Left colon (tissue), 2 donors: ENCODE measurements at places on chromosomes 2 and 18.

- DNase-seq, result no peak
These were observed 130.1 kb upstream of the KCNJ3 start for GRCh38 chr2:154568413-154568812.

GRCh38 chr18:11981543-11982366 lies 448 bp downstream of the IMPA2 start:
- DNase-seq, result no peak

DNA sequence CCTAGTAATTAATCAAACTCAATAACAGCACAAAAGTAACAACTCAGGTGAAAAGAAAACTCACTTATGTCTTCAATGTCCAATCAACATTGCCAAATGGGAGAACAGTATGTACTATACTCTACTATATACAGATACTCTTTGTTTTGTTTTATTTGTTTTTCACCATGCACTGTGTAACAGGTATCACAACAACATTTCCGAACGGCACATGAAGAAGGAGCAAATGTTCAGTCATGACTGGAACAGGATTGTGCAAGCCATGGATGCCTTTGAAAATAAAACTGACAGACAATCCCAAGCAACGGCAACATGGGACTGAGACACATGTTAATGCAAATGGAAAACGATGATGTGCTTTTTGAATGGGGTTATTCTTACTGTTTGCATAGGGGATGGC lies 334.9 kb upstream of the THUMPD2 start:
- DNase-seq, result no peak

DNA sequence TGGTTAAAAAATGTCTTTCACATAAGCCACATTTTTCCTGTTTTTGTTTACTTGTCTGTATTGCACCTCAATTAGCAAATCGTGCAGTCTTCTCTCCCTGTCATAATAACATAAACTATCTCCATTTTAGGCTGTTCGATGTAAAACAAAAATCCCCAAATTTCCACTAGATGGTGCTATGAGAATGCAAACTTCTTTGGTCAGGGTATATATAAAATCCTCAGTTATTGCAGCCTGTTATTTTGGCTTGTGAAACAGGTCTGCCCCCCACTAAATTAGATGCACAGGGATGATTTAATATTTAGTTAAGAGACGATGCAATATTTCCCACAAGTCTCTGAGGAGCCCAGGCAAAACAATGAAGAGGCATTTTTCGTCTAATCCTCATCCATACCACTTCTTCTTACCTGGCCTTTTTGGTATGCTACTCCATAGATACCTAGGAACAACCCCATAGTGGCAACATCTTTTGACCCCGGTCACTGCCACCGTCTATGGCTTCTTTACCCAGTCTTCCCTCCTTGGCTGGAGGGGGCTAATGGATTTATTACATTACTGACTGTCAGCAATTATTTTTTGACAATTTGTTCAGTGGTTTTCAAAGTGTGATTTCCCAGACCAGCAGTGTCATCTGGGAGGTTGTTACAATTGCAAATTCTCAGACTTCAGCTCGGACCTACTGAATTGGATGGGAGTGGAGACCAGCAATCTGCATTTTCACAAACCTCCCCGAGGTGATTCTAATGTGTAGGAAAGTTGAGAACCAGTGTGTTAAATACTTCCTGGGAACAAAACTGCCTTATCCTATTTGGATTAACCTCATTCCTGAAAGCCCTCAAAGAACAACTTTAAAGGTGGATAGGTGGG lies 117.4 kb upstream of the CWC22 start:
- DNase-seq, result no peak

DNA sequence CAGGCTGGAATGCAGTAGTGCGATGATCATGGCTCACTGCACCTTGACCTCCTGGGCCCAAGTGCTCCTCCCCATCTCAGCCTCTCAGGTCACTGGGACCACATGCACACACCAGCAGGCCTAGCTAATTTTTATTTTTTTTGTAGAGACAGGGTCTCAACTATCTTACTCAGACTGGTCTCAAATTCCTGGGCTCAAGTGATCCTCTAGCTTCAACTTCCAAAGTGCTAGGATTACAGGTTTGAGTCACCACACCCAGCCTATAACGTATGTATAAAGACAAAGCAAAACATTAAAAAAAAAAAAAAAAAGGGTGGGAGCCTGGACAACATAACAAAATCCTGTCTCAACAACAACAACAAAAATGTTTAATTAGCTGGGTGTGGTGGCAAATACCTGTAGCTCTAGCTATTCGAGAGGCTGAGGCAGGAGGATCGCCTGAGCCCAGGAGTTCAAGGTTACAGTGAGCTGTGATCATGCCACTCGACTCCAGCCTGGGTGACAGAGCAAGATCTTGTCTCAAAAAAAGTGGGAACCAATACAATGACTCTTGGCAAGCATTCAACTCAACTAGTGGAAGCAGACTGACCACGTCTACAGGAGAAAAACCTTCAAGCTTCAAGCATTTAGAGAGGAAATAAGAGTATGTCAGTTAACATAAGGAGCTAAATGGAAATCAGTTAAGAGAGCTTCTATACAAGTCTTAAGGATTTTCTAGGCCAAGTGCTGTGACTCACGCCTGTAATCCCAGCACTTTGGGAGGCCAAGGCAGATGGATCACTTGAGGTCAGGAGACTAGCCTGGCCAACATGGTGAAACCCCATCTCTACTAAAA lies 2.6 kb downstream of the GTF3C2 start:
- DNase-seq, result no peak

DNA sequence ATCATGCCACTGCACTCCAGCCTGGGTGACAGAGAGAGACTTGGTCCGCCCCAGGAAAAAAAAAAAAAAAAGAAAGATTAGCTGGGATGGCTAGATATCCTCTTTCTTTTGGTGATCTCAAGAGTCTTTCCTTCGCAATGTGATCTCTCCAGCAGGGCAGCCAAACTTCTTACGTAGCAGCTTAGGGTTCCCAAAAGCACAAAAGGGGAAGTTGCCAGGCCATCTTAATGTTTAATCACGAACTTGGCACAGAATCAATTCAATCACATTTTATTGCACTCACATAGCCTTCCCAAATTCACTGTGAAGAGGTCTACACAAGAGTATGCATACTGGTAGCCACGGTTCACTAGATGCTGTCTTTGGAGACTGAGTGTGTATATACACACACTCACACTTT lies 53.1 kb downstream of the VIL1 start:
- DNase-seq, result no peak

DNA sequence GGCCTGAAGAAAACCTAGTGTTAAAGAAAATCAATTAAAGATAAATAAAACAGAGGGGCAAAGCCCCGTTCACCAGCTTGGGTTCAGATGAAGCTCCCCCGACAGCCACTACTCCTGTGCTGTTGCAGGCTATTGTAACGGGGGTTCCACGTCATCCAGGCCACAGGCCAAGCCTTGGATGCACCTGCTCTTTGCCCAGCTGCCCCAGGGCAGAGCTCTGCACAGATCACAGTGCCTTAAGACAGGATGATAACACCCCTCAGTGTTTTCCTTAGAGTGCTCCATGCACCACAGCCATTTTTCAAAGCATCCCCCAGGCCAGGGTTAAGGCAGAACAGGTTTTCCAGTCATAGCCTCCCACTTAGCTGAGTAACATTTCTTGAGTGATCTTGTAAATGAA lies 32.0 kb downstream of the FASTKD2 start:
- no peak for DNase-seq

DNA sequence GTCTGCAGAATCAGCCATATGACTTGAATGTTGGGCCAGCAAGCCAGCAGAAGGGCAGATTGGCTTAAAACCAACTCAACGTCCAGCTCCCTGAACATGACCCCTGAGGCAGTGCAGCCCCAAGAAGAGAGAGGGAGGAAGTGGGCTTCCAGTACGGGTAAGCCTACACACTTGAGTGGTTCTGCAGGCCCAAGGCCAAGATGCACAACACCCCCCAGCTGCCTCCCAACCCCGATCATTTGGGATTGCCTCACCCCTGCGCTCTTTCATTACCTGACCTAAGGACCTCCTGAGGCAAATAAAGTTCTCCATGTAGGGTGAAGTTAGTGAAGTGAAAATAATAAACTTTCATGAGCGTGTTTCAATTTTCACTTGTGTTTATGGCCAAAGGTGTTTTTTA lies 536.0 kb downstream of the TNS1 start:
- DNase-seq, result no peak

DNA sequence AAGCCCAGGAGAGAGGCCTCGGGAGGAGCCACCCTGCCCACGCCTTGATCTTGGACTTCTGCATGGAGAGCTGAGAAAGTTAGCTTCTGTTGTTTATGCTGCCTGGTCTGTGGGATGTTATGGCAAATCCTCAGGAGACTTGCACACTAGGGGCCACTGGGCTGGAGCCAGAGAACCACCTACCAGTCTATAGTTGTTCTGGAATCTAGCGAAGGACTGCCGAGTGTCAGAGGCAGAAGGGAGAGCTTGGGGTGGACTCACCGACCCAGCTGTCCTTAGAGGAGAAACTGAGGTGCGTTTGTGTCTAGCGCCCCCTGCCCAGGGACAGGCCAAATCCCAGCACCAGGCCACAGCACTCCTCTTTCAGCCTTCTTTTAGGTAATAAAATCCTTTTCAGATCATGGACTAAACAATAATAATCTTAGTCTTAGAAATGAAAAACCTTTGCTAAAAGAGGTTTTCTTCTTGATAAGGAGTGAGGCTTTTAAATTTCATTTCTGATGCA lies 398.7 kb upstream of the SALL3 start:
- no peak for DNase-seq

DNA sequence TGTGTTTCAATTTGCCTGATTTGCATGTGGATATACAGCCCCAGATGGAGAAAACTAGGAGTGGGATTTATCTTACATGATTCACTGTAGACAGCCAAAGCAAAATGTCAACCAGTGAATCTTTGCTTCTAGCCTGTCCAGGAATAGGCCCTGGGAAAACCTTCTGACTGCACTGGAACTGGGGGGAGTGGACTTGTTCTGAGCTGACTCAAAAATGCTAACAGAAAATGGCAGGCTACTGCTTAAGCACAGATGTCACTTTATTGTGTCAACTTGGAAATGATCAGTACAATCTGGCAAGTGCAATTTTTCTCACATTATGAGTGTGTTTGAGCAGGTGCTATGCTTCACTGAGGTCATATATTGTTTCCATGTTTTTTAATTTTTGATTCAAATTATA lies 593.7 kb downstream of the NRXN1 start:
- DNase-seq, result no peak

- DNase-seq, result peak; percentile 31
These were observed 151.7 kb upstream of the ITGA4 start for GRCh38 chr2:181305301-181306123.

DNA sequence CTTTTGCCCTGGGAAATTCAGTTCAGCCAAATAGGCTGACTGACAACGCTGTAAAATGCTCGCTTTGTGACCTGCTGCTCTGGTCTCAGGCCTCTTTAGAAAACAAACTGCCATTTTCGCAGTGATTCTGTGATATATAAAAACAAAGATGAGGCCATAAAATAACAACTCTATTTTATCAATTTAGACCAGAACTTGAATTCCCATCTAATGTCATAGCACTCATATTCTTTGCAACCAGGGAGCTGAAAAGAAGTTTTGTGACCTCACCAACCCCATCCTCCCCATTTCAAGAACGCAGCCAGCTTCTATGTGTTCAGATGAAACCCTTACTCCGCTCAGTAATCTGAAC lies 40.3 kb downstream of the TCF4 start:
- DNase-seq, result no peak

GRCh38 chr2:236369661-236370062 lies 105.5 kb upstream of the ASB18 start:
- no peak for DNase-seq

DNA sequence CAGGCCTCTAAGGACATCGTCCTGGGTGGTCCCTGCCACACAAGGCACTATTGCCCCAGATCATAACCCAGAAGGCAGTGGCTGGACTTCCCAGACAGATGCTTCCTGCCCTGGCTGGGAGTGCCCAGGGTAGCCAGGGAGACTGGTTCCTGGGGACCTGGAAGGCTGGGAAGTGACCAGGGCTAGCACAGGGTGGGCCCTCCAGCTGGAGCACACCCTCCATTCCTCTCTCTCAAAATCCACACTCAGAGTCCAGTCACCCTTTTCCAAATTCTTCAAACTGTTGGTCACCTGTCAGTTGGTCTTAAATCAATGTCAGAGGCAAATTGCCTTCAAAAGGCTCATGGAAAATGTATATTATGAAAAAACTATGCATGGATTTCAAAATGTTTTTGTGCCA lies 11.6 kb upstream of the TUBB6 start:
- no peak for DNase-seq

DNA sequence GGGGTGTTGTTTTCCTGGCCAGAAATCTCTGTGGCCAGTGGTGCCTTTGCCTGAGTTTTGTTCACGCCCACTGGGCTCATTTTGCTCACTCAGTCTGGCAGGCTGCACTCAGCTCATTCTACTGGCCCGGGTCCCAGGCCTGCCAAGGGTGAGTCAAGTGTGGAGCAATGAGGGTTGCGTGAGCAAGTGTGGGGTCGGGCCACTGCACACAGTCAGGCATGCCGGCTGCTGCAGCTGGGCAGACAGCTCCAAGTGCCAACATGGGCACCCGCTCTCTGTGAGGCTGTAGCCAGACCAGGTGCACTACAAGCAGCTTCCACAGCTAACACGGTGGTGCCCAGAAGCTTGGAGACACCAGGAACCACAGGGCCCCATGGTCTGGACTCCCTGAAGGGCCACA lies 801.1 kb upstream of the RAB6C start:
- DNase-seq, result no peak

DNA sequence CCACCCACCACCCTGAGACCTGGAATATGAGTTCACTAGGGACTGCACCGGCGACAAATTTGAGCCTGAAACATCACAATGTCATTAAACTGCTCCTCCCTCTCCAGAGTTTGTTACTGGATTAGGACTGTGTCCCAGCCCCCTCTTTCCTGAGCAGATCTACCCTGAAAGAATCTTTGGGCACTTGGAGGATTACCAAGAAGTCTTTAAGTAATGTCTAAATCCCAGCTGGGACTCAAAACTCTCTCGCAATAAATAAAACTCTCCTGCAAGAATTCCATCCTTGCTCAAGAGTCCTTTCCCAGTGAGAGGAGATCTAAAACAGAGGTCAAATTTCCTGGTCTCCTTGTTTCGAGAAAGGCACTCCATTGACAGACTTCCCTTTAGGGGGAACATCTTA lies 20.9 kb downstream of the GKN2 start:
- DNase-seq, result no peak

GRCh38 chr2:159550231-159550630 lies 66.1 kb downstream of the BAZ2B start:
- DNase-seq, result no peak

DNA sequence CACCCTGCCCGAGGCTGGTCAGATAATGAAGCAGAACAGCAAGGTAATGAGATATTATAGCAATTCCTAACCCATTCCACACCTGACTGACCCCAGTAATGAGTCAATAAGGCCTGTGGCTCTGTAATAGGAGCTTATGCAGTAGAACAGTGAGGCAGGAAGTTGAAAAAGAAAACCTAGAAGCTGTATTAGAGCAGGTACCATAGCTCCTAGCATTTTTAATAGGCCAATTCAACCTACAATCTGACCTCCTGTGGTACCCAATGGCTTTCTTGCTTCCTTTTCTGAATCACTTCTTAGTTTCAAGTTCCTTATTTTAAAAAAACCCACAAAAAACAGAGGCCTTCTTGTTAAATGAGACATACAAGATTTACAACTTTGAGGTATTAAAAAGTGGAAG lies 43.6 kb upstream of the MAP2 start:
- no peak for DNase-seq
